Lower leg skin (tissue), 4 donors: ENCODE measurements at places on chromosomes 6 and 20.

DNA sequence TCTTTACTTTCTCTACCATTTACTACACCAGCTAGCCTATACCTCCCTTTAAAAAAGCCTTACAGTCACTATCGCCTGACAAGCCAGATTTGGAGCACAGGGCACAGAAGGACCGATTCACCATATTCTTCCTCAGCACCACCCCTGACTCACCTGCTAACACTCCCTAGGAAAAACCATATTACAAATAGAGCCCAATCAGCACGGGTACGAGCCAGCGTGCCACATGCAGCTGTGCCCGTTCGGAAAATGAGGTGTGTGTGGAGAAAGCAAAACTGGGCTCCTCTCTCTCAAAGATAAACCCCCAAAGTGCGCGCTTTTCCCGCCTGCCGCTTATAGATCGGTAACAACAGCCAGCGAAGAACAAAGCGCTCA lies 1.2 kb downstream of the SYNCRIP start:
- peak; percentile 21 for DNase-seq

DNA sequence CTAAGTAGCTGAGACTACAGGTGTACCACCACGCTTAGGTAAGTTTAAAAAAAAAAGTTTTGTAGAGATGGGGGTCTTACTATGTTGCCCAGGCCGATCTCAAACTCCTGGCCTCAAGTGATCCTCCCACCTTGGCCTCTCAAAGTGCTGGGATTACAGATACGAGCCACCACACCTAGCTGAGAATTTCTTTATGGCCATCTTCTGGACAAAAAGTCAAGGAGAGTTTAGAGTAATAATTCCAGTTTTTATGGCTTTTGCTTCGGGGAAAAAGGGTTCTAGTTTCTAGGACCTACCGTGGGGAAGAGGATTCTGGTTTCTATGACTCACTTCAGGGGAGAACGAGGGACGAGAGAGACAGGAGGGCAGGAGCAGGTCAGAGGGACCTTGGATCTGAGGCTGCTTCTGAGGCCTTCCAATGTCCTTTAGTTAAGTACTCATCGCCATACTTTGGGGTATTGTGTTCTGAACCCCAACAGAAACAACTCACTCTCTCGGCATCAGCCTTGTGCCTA lies 69.3 kb upstream of the IER3 start:
- no peak for DNase-seq

- no peak for DNase-seq
Measured at GRCh38 chr20:44110816-44111568, 76.0 kb downstream of the JPH2 start.

DNA sequence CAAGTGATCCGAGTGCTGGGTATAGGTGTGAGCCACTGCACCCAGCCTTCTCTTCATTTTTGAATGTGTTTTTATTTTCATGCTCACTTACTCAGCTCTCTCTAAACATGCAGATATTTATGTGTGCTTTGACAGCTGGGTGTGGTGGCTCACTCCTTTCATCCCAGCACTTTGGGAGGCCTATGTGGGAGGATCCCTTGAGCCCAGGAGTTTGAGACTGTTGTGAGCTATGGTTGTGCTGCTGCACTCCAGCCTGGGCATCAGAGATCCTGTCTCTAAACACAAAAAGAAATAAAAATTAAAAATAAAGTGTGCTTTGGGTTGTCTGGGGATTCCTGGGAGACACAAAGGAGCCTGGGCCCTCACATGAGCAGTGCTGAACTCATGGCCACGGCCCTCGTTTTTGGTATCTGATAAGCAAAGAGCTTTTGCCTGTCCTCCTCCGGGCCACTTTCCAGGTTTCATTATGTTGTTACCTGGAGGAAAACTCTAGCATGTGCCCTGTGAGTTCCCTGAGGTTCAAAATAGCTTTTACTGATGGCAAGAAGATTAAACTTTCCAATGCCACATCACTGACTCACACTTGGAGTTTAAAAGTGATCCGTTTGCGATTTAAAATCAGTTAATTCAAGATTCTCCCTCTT lies 78.5 kb downstream of the CD164 start:
- DNase-seq: no peak

- DNase-seq: no peak
Measured at GRCh38 chr20:57130160-57130772, 136.2 kb downstream of the BMP7 start.

GRCh38 chr6:26576929-26577719 lies 19.6 kb upstream of the ABT1 start:
- no peak for DNase-seq

- DNase-seq: no peak
Measured at GRCh38 chr20:48844996-48845395, 17.2 kb upstream of the PREX1 start.

GRCh38 chr6:72709431-72709830 lies 87.6 kb downstream of the KCNQ5 start:
- no peak for DNase-seq

GRCh38 chr6:14732844-14733757 lies 512.8 kb upstream of the JARID2 start:
- peak; percentile 57 for DNase-seq

- DNase-seq: no peak
Measured at GRCh38 chr20:6646021-6646636, 121.4 kb upstream of the BMP2 start.

- DNase-seq: no peak
Measured at GRCh38 chr20:40192081-40192480, 497.0 kb downstream of the MAFB start.

DNA sequence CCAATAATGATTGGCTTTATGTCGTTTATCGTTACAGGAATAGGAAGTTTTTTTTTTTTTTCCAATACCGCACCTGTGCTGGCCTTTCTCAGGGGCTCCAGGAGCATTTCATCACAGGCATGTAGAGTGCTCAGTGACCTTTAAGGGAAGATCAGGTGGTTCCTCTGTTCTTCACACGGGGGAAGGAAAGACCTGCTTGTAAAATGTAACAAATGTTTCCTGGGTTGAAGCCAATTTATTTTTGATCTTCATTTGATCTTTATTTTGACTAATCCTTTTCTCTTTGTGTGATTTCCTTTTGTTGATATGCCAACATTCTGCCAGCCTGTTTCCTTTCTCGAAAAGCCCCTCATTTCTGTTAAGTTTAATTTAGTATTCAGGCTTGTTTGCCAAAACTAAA lies 61.9 kb upstream of the HBS1L start:
- DNase-seq: no peak

DNA sequence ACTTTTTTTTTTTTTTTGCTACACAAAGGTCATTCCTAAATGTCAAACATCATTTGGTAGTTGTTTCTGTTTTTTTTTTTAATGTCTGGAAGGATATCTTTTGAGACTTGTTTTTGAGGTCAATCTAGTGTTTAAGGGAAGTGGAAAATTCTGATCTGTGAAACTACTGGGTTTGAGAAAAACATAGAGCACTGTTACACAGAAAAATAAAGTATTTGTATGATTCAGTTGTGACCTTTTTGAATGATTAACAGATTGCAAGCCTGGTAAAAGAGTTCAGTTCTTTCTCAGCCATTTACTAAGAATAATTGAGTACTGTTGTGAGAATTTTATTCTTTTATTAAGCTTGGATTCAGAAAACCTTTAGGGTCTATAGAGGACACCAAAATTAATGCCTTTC lies 276.7 kb downstream of the ADGRB3 start:
- no peak for DNase-seq

- no peak for DNase-seq
Measured at GRCh38 chr6:158314737-158315136, 2.5 kb downstream of the TULP4 start.

DNA sequence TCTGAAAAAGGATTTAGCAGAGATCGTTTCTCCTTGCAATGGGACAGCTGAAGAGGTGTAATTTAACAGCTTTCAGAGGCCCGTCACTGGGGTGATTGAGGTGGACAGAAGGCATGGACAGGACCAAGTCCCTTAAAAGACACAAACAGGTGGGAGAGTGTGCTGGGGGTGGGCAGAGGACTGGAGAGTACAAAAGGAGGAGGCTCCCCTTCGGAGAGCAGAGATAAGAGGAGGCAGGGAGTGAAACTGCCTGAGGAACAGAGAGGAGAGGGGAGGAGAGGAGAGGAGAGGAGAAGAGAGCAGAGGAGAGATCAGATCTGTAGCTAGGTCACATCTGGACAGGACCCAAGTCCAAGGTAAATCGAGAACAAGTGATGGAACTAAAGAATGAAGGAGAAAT lies 48.6 kb upstream of the PKHD1 start:
- DNase-seq: no peak

- DNase-seq: no peak
Measured at GRCh38 chr6:15853259-15853658, 190.4 kb upstream of the DTNBP1 start.

- no peak for DNase-seq
Measured at GRCh38 chr6:120363429-120363828, 970.9 kb downstream of the TBC1D32 start.

- peak; percentile 87 for DNase-seq
Measured at GRCh38 chr6:169452117-169452868, 198.6 kb upstream of the THBS2 start.

DNA sequence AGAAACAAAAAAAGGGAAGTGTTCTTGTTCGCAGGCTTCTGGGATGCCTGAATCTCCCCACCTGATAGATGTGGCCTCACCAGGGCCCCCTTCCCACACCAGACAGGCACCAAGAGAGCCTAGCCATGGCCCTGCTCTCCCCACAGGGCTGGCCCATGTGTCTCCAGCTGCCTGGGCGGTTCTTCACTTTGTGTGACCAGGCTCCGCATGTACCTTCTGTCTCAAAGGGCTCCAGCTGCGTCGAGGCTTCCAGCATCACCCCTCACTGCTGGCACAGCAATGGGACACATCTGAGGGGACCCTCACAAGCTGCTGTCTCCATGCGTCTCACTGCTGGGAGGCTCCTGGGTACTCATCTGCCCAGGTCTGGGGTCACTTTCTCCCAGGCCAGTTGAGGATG lies 362.9 kb downstream of the ZFAND3 start:
- peak; percentile 63 for DNase-seq

- DNase-seq: no peak
Measured at GRCh38 chr6:156146891-156147290, 630.3 kb upstream of the ARID1B start.

- DNase-seq: no peak
Measured at GRCh38 chr20:8749986-8750385, 318.9 kb upstream of the PLCB4 start.

DNA sequence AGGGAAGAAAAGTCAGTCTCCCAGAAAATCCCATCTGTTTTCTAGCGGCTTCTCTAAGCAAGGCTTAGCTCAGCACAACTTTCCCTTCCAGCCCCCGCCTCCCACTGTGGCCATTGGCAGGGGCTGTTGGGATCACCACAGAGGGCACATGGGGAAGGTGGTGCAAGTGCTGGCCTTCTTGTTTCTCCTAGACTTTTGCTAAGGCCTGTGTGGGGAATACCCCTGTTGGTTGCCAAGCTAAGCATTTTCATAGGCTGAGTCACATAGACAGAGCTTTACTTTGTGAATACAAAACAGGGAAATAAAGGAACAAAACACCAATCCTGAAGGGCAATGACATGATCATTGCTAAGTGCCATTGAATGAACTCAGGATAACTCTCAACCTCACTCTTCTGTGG lies 32.4 kb upstream of the TIAM2 start:
- DNase-seq: no peak

GRCh38 chr6:90278129-90278528 lies 18.5 kb downstream of the BACH2 start:
- no peak for DNase-seq

- DNase-seq: no peak
Measured at GRCh38 chr20:20956513-20956931, 149.6 kb downstream of the LINC00237 start.

DNA sequence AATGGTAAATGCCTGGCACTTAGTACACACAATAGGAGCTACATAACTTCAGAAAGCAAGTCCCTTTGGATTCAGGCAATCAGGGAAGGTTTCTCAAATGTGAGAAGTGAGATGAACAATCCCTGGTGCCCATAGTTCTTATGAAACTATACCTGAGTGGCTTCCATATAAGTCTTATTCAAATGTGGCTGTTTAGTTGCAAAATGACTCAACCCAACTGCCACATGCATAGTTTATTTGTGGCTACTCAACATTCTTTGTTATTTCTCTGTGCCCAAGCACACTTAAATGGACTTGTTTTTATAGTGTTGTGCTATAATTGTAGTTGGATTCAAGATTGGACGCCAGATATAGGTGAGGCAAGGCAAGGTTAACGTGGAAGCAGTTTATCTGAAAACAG lies 93.7 kb upstream of the ATXN1 start:
- no peak for DNase-seq

- DNase-seq: peak; percentile 94
Measured at GRCh38 chr6:36642913-36643817, 35.3 kb upstream of the CDKN1A start.

DNA sequence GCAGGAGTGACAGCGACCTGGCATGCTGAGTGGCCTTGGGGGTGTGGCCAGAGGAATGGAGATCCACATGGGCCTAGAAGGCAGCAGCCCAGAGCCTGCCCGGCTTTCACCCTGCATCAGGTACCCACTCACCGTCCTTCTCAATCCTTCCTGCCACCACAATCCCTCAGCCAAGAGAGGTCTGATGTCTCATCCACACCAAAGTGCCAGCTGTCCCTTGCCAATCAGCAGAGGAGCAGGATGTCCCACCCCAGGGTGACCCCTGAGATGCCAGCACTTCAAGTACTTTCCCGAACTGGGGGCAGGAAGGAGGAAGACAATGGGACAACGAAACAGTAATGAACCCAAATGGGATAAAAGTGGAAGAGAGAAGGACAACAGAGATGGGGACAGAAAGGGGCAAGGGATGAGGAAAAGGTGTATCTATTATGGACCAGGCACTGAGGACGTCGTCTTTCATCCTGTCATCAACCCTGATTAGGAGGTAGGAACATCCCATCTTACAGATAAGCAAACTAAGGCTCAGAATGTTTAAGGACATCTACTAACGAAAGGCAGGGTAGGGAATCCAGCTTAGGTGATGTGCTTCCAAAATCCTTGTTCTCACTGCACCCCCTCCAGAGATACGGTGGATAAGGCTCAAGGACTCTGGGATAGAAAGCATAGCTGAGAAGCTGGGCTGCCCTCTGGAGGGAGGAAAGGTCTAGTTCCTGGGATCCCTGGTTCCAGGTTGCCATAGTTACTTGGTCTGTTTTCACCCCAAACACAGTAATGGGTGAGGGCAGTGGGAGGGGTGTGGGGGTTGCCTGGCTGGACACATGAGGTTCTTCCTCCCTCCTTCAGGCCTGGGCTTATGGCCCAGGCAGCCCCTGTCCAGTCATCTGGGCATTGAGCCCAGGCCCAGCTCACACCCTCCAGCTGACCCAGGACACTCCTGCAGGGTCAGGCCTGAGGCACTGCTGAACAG lies 4.5 kb upstream of the TNXB start:
- peak; percentile 77 for DNase-seq

GRCh38 chr6:89027756-89028155 lies 52.8 kb upstream of the PNRC1 start:
- no peak for DNase-seq

GRCh38 chr6:127841811-127842210 lies 59.0 kb downstream of the THEMIS start:
- no peak for DNase-seq

GRCh38 chr20:19074356-19074755 lies 138.1 kb upstream of the SLC24A3 start:
- no peak for DNase-seq

DNA sequence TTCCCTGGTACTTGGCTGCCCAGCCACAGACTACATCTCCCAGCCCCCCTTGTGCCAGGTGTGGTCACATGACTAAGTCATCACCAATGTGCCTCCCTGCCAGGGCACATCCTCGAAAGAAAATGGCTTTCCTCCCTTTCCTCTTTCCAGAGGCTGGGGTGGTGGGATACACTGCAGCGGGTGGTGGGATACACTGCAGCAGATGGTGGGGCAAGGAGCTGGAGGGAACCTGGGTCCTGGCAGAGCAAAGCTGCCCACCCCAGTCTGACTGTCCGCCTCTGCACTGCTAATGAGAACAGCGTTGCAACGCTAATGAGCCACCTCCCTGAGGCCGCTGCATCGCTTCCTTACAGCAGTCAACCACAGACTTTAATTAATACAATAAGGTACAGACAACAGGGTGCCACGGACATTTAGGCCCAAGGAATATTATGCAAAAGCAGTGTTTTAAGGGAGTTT lies 125.3 kb downstream of the PREX1 start:
- no peak for DNase-seq
